Stimulated activated CD8-positive, alpha-beta memory T cell treated with anti-CD3 and anti-CD28 coated beads, Interleukin-2, amount 100 ng/mL, for 1 hour (primary cell): ENCODE measurements at places on chromosomes 16 and 17.

DNA sequence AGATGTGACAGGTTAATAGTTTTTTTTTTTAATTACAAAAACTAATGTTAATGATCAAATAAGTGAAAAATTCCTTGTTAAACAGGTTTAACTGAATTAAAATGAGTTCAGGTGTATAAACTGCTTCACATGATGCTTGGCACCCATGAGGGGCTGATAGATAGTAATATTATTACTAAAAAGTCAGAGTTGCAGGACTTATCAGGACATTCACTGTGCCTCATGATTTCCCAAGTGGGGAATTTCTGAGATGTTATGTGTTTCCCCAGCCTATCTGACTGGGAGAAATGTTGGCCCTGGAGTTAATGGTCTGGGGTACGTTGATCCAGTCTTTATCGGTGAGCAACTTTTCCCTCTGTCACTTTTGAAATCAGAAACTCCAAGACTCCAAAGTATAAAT, 102.1 kb downstream of the PLCG2 start:
- no peak for DNase-seq

GRCh38 chr16:49158029-49158642, 123.5 kb downstream of the CBLN1 start:
- DNase-seq, result no peak

DNA sequence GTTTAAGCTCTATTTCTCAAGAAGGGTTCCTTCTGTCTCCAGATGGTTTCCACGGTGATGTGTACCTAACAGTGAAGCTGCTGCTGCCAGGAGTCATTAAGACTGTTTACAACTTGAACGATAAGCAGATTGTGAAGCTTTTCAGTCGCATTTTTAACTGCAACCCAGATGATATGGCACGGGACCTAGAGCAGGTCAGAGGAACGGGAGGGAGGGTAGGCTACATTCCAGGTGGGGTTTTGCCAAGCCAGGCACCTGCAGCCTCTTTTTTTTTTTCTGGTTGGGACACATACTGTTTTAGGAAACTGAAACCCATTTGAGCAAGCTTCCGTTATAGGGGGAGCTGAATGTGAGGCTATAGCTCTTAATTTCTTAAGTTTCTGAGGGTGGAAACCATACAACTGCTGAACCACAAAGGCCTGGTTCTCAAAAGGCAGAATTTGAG, 10.6 kb downstream of the LIG3 start:
- DNase-seq, result no peak

DNA sequence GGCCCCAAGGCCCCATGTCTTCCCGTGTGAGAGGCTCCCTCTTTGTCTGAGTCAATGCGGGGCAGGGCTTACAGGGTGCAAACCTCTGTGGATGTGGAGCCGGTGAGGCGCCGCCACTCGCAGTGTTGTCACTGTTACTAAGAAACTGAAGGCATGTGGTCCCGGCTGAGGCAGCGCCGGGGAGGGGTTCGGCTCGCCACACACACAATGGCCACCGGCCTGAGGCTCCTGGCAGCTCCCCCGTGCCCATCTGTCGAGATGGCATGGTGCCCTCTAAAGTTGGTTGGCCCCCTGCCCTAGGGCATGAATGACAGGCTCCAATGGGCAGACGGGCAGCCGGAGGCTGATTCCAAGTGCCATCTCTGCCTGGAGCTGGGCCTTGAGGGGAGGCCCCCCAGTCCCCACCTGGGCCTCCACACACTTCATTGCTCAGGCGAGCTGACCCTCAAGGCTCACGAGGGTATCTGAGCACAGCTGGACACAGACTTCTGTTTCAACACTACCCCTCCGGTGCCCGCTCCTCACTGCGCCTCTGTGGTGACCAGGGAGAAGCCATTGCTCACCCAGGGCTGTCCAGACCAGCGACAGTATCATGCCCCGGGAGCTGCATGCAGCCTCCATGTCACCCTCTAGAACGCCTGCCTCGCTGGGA, 137.2 kb downstream of the C16orf78 start:
- no peak for DNase-seq

- no peak for DNase-seq
These were observed 27.3 kb upstream of the COG7 start for GRCh38 chr16:23480257-23480656.
